ENCODE measurements at places on chromosomes 7 and 10.
A peak's percentile ranks its signal among the peaks of the same experiment; 100 is the strongest.

- DNase-seq = no peak
Observed at GRCh38 chr7:81990395-81990794, 220.5 kb upstream of the HGF start.

GRCh38 chr10:1550616-1551015 lies 186.7 kb downstream of the ADARB2 start:
- DNase-seq = no peak

GRCh38 chr10:86400705-86401587 lies 34.4 kb upstream of the GRID1 start:
- DNase-seq = peak; percentile 69

GRCh38 chr10:117533507-117534281 lies 8.9 kb upstream of the EMX2 start:
- no peak for DNase-seq

- no peak for DNase-seq
Observed at GRCh38 chr10:13485623-13486022, 43.2 kb downstream of the BEND7 start.

- no peak for DNase-seq
Observed at GRCh38 chr7:63031838-63032436, 966.7 kb upstream of the ZNF722 start.

GRCh38 chr10:117933036-117933435 lies 113.7 kb downstream of the RAB11FIP2 start:
- DNase-seq = no peak

All from activated T-cell treated with anti-CD3 and anti-CD28 coated beads for 48 hours (primary cell).